ENCODE measurements at places on chromosomes 5 and 9.

- no peak for DNase-seq
Measured at GRCh38 chr5:157671592-157672330, 428 bp downstream of the C5orf52 start.

DNA sequence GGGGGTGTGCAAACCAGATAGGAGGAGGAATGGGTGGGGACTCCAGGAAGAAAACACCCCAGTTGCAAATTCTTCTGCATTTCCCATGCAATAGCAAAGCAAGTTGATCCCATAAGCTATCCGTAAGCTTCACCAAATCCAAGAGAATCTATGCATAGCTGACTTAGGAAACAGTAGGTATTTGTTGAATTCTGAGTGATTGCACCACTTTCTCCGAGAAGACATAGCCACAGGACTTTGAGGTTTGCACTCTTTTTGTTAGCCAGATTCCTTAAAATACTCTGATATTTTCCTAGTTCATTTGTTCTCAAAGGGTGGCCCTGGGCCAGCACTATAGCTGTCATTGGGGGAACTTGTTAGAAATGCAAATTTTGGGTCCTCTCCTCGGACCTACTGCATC is 271.9 kb downstream of the SLIT3 start:
- DNase-seq, result no peak

GRCh38 chr5:82416512-82416911 is 138.4 kb upstream of the RPS23 start:
- DNase-seq, result no peak

DNA sequence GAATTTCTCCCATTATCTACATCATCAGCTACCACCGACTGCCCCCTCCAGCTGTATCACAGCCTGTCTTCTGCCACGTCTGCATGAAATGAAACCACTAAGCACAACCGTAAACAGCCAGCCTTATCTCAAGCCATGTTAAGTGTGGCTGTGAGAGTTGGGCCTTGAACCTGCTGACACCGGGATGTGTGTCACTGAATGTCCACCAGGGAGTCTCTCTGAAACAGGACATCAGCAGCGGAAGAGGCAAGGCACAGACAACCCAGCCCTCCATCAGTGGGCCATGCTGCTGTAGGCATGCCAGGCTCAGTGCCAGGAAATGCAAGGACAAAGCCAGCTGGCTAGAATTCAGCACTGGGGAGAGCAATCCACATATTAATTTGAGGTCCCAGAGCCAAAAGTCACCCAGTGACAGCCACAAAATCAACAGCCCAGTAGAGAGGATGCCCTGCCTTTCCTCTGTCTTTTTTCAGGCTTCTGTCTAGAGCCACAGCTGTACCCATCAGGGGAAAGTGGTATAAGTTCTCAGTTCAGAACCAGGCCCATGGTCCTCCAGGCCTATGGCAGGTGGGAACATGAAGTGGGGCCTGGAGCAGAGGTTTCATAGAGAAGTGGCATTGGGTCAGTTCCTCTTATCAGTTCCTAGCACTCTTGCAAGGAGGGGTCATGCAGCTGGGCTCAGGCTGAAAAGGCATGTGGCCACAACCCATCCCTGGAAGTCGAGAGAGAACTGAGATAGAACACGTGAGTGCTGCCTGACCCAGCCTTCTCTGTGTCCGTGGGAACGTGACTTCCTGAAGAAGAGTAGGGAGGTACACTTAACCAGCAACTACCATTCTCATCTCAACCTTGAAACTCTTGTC is 199.4 kb downstream of the ESM1 start:
- no peak for DNase-seq

GRCh38 chr5:137636830-137637714 is 98.8 kb downstream of the KLHL3 start:
- DNase-seq, result no peak

Data from HT-29 (cell line).